H4 (cell line): ENCODE measurements at places on chromosomes 2 and 18. TPM values are rescaled to one million over a fixed set of nuclear protein-coding genes. Genes with fewer than 3 reads are reported as not detected.

The OTOS gene
- not detected in 2 replicates for total RNA-seq

DNA sequence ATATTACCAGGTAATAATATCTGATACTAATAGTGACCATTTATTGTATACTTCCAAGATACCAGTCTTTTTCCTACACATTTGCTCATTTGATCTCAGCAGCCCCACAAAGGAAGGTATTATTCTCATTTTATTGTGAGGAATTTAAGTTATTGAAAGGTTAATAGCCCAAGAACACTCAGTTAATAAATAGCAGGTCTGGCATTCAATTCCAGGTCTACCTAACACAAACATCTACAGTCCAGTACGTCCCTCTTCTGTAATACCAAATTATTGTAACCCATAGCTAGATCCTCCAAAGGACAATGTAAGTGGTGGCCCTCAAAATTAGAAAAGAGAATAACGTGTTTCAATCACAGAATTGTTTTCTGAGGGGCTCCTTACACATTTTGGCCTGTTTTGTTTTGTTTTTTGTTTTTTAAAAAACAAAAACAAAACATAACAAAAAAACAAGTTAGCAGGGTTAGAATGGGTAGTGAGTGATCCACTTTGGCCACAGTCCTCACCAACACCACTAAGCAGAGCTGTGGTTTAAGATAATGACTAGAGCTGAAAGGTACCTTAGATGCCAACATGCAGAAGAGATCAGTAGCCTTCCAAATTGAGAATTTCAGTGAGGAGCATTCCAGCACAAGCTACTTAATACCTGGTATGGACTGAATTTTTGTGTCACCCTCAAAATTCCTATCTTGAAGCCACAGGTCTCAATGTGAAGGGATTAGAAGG lies 137.5 kb downstream of the DYM start:
- no peak for DNase-seq

DNA sequence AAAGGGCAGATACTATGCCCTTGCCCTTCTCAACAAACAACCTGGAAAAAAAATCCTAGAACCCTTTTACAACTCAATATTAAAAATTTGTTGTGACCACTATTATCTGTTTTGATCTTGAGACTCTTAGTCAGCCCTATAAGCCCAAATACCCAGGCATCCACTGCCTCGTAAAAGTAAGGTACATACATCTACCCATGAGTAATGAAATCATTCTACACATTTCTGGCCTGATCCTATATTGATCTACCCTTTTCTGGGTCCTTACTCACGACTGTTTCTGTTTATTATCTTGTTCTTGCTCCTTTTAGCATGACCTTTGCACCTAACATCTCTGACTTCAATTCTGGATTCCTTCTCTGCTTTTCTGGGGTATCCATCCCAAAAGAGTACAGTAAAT lies 56.8 kb downstream of the SCG2 start:
- no peak for DNase-seq

DNA sequence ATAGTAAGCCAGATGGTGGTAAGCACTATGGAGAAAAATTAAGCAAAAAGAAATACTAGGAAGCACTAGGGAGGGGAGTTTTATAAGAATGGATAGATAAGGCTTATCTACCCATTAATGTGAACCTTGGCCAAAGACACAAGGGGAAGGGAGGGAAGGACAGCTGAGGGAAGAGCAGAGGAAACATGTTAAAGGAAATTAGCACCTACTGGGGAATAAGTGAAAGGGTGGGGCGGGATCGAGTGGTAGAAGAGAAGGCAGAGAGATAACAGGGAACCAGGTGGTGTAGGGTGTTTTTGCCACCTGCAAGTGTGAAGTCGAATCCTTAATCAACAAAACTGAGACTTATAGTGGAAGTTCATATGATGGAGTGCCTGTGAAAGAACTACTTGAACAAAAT lies 1.7 kb downstream of the UNC80 start:
- no peak for DNase-seq

GRCh38 chr2:11490194-11490593 lies 24.2 kb upstream of the E2F6 start:
- DNase-seq, result no peak

GRCh38 chr2:59184276-59185020 lies 943.3 kb upstream of the FANCL start:
- peak; percentile 54 for DNase-seq

DNA sequence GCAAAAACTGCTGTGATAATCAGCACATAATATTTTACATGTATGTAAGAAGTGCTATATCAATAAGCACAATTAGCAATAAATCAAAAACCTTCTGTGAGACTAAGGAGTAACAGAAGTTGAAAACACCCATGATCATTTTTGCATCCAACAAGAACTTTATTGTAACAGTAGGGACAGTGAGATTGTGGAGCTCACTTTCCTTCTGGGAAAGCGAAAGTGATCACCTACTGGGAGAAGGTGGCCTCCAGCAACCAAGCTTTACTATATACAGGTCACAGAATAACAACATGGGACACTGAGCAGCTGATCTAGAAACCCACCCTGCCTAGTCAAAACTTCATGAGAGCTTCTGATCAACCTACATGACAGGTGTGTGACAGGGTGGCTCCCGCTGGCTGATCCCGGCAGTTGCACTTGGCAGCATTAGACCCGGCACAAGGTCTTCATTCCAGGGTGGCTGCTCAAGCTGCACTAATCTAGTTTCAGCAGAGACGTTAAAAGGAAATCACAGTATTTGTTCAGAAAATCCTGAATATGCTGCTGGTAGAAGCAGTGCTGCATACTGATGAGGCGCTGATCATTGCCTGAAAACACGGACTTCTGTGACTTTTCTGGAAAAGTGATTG lies 63.5 kb upstream of the ARL5A start:
- DNase-seq, result no peak

The PLB1 gene
- total RNA-seq, result 0.10 and 0.21 TPM in 2 replicates

DNA sequence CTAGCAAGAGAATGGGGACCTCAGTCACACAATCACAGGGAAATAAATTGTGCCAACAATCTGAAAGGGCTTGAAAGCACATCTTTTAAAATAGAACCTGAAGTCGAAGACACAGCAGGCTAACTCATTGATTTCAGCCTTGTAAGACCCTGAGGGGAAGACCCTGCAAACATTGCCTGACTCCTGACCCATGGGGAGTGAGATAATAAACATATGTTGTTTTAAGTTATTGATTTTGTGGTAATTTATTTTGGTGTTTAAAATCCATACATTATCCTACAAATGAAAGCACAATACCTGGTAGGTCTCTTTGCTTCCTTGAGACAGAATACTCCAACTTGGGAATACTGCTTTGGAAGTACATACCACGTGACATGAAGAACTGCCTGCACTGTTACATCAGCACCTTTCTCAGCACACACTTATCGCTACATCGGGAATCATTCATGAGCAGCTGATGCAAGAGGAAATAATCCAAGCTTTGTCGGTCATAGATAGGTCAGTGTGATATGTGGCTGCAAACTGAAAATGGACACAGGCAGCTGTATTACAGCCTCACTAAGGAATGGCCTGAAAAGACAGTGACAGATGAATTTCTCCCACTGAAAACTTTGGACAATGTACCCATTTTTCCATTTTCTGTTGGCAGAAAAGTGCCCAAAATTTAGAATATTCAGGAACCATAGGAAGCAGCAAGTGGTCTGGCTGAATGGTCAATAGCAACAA lies 494.5 kb upstream of the MAP2 start:
- DNase-seq, result peak; percentile 50

DNA sequence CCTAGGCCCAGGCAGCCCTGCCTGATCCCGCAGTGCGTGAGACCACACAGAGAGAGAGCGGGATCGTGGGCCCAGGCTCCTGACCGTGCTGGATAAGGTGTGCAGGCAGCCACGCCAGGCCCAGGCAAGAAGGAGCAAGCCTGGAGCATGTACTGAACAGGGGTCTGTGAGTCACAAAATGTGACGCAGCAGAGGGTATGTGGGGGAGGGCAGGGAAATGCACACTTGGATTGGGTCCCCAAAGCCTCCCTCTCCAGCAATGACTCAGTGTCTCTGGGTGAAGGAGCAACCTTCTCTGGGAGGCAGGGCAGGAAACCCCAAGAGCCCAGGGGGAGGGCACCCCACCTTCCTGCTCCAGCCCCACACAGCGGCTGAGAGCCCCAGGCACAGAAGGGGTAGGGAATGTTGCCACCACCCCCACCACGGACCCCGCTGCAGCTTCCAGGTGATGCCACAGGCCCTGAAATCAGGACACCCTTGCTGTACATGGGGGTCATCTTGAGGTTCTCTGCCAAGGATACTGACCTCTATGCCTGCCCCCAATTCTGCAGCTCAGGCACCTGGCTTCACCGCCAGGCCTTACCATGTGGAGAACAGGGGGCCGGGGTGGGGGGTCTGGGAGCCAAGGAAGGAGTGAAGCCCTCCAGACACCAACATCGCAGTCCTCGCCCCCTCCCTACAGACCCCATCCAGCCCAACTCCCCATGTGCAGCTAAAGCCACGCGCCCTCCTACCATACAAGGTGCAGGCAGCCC lies 1.3 kb upstream of the GPC1 start:
- DNase-seq, result peak; percentile 85

GRCh38 chr2:119338826-119339561 lies 27.6 kb downstream of the C2orf76 start:
- no peak for DNase-seq

- DNase-seq, result no peak
These were observed 6.5 kb downstream of the IL1B start for GRCh38 chr2:112829961-112830681.

DNA sequence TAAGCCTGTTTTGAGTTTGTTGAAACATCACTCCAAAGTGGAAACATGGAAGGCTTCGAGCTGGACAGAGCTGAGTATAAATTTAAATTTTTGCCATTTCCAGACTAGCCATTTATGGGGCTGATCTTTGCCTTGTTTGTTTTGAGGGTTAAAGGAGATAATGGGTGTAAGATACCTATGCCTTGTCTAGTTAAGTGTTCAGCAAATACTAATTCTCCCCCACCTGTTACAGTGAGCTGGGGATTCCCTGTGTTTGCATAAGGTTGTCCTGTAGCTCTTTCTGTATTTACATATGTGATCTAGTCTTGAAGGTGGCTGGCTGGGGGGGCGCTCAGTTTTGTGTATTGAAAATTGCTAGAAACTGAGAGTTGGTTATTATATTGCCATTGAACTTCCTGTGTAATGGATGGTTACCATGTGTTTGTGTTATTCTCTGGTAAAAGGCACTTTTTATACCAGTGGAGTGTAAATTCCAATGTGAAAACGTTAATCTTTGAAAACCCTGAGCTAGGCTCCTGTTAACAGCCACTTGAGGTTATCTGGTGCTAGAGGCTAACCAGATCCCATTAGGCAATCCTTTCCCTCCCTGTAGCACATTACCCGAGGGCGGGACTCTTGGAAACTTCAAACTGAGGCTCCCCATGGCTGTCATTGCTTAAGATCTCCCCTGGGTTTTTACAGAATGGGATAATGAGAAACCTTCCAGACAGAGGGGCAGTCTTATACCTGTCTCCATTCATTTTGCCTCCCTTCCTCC lies 26.7 kb downstream of the TANC1 start:
- DNase-seq, result no peak
